Stimulated activated CD8-positive, alpha-beta memory T cell treated with anti-CD3 and anti-CD28 coated beads, Interleukin-15, amount 100 ng/mL, for 24 hours (primary cell): ENCODE measurements at places on chromosomes 3 and 15.

- DNase-seq = no peak
Observed at GRCh38 chr15:62052713-62053112, 7.5 kb downstream of the VPS13C start.

DNA sequence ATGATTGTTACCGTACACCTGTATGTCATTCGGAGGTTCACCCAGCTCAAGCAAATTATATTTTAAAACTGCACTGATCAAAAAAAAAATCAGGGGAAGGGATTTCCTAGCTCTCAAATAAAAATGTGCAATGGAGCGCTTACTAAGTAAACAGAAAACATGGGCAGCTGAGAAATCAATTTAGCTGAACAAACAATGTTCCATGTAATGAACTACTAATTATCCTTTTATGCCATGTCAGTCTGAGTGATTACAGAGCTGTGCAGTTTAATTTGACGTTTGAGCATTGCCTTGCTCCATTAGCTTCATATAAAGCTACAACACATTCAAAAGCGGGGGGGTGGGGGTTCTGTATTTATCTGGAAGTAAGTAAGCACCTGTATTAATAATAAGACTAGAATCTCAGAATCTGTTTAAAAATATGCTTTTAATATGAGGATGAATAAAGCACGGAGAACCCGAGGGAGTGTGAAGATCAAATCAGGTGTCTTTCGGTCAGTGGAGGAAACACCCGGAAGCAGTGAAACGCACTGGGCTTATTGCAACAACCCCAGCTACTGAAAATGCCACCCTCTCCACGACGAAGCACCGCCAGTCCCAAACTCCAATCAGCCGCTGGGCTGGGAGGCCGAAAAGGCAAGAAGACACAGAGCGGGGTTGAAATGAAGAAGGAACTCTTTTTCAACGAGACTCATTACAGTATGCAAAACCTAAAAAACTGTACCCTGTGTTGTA is 196.5 kb upstream of the ATP11B start:
- DNase-seq = no peak

DNA sequence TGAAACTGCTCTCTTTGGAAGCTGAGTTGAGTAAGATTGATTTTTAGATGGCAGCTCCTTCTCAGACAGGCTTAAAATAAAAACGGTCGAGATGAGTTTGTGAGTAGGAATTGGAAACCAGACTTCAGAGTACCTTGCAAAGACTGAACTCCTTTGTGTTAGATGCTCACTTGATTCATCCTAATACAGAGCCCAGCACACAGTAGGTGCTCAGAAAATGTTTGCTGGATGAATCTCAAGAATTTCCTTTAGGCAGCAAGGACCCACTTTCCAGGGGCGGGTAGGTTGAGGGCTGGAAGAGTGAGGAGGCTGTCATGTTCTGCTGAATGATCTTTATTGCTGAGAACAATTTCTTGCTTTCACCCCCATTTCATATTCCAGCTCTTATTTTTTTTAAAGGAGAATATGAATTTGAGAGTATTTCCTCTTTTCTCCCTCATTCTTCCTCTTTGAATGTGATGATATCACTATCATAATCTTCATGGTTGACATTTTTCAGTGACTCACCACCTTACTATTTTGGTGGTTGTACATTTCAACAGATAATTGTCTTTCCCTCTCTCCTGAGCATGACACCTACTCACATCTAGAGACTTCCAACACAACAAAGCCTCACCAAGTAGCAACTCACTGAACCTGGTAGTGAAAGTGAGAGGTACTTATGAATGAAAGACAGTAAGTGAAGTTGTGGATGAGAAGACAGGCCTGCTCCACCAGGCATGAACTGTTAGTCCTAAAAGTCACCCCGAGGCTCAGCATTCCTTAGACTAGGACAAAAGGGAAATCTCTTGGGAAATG is 113.3 kb downstream of the PDCD6IP start:
- no peak for DNase-seq

- DNase-seq = no peak
Observed at GRCh38 chr15:71357321-71357732, 242.1 kb downstream of the THSD4 start.

- no peak for DNase-seq
Observed at GRCh38 chr3:52236424-52236886, 2.5 kb downstream of the TWF2 start.
